Stimulated activated CD4-positive, alpha-beta T cell treated with anti-CD3 and anti-CD28 coated beads, Interleukin-4, amount 100 ng/mL, for 24 hours (primary cell): ENCODE measurements at places on chromosomes 16 and 17.
A peak's percentile ranks its signal among the peaks of the same experiment; 100 is the strongest.

GRCh38 chr17:64574646-64575045, 67.9 kb downstream of the CEP95 start:
- no peak for DNase-seq

- DNase-seq: no peak
Measured at GRCh38 chr16:66845791-66846221, 1.6 kb downstream of the CA7 start.

DNA sequence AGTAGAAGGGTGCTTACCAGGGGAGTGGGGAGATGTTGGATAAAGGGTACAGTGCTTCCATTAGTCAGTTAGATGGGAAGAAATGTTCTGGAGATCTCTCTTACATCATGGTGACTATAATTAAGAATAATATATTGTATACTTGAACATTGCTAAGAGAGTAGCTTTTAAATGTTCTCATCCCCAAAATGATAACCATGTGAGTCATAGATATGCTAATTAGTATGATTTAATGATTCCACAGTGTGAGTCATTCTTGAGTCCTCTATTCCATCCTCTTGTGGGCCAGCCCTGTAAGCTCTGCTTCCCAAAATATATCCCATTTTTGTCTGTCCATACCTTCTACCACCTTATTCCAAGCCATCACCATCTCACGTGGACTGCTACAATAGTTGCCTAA, 80.6 kb upstream of the CDH11 start:
- no peak for DNase-seq

- DNase-seq: no peak
Measured at GRCh38 chr17:66446419-66446818, 144.0 kb downstream of the PRKCA start.

- DNase-seq: no peak
Measured at GRCh38 chr17:66893382-66893781, 58.5 kb downstream of the CACNG5 start.

DNA sequence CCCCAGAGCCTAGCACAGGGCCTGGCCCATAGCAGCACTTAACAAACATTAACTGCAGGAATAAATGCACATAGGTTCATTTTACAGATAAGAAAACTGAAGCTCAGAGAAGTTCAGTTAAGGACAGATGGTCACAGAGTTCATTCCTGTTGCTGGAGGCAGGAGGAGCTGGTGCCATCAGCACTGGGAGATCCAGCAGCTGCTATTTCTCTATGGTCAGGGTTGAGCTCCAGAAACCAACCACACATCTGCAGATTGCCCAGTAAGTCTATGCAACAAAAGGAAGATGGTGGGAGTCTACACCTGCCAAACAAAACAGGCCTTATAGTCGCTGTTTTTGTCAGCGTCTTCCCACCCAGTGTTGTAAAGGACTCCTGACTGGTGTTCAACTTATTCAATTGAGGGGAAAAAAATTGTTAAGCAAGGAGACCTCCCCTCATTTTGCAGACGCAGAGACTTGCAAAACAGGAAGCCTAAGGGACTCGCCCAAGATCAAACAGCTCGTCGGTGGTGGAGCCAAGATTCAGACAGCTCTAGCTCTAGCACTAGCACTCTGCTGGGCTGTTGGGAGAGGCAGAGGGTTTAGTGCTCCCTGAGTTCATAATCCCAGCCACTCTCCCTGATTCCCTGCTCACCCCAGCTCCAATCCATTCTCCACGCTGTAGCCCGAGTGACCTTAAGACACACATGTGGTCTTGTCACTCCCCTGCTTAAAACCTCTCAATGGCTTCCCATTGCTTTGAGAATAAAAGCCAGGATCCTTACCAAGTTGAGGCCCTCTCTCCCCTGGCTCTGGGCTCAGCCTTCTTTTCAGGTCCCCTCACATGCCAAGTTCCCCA, 9.0 kb downstream of the NOG start:
- no peak for DNase-seq

- no peak for DNase-seq
Measured at GRCh38 chr17:81187586-81188490, 21.8 kb upstream of the AATK start.

DNA sequence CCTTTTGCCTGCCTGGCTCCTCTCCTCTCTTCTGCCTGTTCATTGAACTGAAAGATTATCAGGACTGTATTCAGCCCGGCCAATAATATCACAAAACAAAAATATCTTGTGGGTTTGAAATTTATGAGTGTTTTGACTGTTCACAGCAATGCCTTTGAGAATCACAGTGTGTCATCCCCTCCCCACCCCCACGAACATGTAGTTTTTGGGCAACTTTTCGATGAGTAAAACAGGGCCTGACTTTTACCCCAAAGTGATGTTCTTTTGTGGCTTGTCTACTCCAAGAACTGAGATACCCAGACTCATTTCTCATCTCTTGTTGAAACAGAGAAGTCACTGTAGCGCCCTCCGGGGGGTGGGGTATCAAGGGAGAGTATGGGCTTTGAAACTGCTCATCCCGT, 675.7 kb downstream of the WWOX start:
- peak; percentile 82 for DNase-seq

DNA sequence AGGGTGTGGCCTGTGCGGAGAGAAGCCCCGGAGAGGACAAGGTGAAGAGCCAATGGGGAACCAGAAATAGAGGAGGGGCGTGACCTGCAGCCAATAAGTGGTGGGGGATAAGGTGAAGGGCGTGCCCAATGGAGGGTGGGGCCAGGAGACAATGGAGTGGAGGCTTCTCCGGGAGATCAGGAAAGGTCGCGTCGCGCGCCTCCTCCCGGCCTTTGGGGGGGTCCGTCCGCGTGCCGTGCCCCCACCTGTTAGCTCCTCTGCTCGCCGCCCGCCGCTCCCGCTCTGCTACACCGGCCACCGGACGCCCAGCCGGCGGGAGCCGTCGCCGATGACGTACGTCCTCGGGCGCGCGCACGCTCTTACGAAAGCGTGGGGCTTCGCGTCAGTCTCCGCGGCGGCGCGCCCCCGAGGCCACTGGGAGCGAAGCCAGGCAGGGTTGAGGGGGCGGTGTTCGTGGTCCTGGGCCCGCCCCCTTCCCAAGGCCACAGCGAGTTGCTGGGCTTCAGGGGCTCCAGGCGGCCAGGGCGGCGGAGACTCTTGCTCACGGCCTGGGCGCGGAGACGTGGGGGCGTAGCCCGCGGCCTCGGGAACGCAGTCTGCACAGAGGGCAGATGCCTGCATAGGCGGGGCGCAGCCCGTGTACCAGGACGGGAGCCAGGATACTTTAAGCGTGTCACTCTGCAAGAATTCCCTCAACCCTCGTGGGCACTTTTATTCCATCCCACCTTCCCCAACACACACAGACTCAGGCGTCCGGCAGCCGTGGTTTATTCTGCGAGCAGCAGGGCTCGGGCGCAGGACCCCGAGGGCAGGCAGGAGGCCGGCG, at the start of gene MATCAP1:
Gene MATCAP1, minus strand, starts transcription at position 337 of the 826 bp plus-strand sequence. CDS start 3,353 bp downstream, outside the sequence.
- DNase-seq: peak; percentile 96

GRCh38 chr16:16059895-16060590, 110.6 kb downstream of the ABCC1 start:
- DNase-seq: no peak

GRCh38 chr17:75075597-75076336, 12.0 kb upstream of the SLC16A5 start:
- no peak for DNase-seq

DNA sequence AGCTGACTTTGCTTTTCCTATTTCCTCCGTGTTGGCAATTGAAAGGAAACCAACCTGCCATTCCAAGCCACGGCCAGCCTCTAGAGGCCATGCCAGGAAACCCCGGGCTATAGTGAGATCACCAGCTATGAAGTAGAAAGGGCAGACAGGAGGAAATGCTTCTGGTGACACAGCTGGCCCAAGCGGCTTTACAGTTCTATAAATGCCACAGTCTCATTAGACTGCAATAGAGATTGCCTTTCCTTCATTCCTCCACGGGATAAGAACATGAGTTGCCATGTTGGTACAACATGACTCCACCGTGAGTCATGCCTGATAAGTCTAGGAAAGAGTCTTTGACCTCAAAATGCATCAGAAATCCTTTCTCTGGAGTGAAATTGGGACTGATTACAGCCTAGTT, 384.9 kb downstream of the GRIN2A start:
- no peak for DNase-seq

DNA sequence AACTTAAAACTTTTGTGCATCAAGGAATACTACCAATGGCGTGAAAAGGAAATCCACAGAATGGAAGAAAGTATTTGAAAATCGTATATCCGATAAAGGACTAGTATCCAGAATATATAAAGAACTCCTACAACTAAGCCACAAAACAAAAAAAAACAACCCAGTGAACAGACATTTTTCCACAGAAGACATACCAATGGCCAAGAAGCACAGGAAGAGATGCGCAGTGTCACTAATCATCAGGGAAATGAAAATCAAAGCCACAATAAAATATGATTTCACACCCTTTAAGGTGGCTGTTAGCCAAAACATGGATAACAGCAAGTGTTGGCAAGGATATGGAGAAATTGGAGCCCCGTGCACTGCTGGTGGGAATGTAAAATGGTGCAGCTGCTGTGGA, 203.3 kb downstream of the SEC14L1 start:
- no peak for DNase-seq

DNA sequence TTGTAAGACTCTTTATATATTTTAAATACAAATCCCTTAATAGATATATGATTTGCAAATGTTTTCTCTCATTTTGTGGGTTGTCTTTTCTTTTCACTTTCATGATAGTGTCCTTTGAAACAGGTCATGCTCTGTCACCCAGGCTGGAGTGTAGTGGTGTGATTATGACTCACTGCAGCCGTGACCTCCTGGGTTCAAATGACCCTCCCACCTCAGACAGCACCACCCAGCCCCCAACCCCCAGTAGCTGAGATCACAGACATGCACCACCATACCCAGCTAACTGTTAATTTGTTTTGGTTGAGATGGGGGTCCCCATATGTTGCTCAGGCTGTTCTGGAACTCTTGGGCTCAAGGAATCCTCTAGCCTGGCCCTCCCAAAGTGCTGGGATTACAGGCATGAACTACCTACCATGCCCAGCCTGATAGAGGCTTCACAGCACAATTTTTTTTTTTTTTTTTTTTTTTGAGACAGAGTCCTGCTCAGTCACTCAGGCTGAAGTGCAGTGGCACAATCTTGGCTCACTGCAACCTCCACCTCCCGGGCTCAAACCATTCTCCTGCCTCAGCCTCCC, 18.5 kb upstream of the TMIGD1 start:
- DNase-seq: no peak

DNA sequence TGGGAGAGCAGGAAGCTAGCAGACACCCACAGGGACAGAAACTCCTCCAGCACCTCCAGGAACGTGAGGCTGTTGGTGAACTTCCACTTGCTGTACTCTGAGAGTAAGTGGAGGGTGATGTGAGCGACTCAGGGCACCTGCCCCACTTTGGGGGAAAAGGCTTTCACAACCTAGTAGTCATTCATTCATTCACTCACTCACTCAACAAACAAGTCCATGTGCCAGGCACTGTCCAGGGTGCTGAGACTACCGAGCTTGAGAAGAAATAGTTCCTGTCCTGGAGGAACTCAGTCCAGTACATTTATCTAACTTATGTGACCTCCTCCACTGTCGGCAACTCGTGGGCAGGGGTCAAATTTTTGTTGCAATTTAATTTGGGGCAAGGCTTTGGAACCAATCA, 26.6 kb downstream of the LGALS9 start:
- no peak for DNase-seq

- no peak for DNase-seq
Measured at GRCh38 chr17:19787733-19788357, 39.7 kb upstream of the ALDH3A1 start.

- DNase-seq: no peak
Measured at GRCh38 chr17:60362329-60362728, 29.6 kb downstream of the USP32 start.

- DNase-seq: no peak
Measured at GRCh38 chr17:63116228-63116627, 150.2 kb downstream of the TANC2 start.

GRCh38 chr16:57618296-57619132, 9.9 kb upstream of the ADGRG1 start:
- no peak for DNase-seq

- DNase-seq: no peak
Measured at GRCh38 chr16:4019371-4019791, 96.9 kb downstream of the ADCY9 start.

GRCh38 chr16:53744449-53744848, 40.5 kb downstream of the FTO start:
- DNase-seq: peak; percentile 14

DNA sequence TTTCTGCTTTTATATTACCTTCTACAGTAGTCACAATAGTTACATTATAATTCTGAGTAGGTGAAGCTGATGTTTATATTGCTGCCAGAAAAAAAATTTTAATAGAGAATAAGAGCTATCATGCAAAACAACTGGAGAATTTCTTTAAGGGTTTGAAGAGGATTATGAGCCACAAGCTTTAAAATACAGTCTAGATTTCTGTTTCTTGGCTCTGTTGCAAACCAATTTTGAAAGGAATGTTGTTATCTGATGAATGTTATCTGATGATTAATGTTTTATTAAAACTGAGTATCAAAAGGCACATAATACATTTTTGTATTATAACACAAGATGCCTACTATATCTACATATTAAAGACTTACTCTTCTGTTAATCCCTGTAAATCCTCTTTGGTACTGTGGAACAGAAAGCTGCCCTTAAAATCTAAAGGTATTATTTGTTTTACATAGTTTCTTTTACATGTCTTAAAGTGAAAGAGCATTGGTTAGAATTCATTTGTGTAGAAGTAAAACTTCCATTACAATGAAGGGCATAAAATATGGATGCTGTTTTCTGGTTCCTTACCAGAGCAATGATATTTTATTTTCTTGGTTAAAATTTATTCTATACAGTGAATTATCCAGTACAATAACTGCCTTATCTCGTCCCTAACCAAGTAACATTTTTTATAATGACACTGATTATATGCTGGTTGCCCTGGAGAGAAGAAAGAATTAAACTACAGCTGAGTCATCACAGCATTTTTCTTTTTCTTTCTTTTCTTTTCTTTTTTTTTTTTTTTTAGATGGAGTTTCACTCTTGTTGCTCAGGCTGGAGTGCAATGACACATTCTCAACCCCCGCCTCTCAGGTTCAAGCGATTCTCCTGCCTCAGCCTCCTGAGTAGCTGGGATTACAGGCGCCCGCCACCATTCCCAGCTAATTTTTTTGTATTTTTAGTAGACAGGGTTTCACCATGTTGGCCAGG, 205.7 kb downstream of the TANC2 start:
- no peak for DNase-seq

DNA sequence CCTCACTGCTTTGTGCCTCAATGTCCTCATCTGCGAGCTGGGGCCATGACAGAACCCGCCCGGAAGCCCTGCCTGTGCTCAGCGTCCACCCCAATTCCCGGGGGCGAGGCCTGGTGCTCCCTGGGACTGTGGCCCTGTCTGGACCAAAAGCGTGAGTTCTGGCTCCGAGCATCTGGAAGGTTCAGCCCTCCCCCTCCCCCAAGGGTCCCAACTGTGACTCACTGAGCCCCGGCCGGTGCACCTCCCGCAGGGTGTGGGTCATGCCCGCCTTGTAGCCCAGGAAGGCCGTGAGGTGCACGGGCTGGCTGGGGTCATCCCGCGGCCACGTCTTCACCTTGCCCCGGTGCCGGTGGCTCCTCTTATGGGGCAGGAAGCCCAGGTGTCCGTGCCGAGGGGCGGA, 755 bp downstream of the RPL3L start:
- no peak for DNase-seq
